NCI-H1694 treated with DMSO at 0.1 percent for 48 hours (cell line): ENCODE measurements at places on chromosomes 5 and 9.

GRCh38 chr5:3509290-3509689 is 86.3 kb upstream of the IRX1 start:
- no peak for DNase-seq

- DNase-seq: no peak
Observed at GRCh38 chr5:168011096-168011495, 280.3 kb upstream of the WWC1 start.

DNA sequence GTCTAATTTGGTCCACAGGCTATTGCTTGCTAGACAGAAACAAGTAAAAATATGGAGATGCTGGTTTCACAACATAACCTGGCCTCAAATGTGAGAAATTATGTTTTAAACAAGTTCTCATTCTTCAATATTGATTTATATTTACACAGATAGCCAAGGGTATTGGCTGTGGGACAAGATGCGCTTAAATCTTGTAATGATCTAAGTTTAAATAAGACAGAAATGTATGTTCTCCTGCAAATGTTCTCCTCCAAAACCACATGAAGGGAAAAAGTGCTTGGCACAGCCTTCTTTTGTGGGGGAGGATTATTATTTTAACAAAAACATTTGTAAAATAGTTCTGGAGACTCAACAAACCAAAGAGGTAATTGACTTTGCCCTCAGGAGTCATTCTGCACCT is 356.0 kb downstream of the DMAC1 start:
- no peak for DNase-seq

DNA sequence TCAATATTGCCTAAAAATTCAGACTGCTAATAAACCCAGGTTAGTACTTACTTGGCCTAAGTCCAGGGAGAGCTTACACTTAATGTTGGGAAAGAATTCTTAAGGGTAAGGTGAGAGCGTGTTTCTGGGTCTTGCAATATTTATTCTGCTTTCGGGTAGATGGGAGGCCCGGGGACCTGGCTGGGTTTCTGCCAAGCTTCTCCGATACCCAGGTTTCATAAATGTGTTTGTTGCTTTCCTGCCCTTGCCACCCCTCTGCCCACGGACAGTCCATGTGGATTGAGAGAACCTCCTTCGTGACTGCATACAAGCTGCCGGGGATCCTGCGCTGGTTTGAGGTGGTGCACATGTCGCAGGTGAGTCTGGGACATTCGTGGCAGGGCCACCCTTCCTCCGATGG is 48.4 kb upstream of the FOXI1 start:
- no peak for DNase-seq

- no peak for DNase-seq
Observed at GRCh38 chr5:95217881-95218280, 67.0 kb downstream of the MCTP1 start.
